ENCODE measurements at places on chromosomes 3 and 15.

DNA sequence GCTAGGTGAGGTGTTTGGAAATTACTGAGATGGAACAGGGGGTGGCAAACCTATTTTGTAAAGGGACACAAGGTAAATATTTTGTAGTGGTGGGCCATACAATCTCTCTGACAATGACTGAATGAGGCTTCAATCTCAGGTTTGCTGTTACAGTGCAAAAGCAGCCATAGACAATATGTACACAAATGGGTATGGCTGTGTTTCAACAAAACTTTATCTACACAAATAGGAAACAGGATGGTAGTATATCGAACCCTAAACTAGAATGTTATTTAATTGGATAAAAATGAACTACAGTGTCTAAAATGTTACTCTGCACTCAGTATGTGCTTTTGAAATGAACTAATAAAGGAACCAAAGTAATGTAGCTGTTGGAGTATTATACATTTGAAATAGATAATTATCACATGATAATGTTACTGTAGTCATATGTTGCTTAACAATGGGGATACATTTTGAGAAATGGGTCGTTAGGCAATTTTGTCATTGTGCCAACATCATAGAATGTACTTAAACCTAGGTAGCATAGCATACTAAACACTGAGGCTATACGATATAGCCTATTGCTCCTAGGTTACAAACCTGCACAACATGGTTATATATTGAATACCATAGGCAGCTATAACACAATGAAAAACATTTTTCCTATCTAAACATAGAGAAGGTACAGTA lies 495.2 kb upstream of the TBL1XR1 start:
- DNase-seq, result peak; percentile 16

DNA sequence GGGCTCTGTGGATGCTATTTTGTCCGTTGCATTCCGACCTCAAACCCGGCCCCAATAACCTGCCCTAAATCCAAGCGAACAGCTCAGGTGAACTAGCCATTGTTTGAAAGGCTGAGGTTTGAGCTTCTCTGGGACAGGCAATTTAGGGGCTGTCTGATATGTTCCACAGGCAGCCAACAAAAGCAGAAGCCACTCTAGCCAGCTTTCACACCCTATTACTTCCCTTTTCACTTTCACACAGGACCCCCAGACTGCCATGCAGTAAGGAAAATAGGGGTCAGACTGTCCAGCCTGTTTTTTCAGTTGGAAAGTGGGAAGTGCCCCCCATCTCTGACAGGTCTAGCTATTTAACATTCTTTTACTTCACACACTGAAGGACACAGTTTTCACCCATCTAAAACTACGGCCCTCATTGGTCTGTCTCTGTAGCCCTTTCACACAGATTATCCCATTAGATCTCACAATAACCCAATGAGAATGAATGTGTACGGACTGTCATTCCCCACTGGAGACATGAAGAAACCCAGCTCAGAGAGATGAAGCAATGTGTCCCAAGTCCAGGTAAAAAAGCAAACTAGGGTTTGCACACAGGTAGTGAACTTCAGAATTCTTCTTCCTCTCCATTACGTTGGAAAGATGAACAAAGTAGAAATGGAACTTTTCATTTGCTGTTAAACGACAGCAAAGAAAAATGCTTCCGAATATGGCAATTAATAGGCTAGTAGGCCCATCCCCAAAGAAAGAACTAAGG lies 1.9 kb downstream of the CCDC12 start:
- no peak for DNase-seq

- DNase-seq, result no peak
These were observed 1.1 kb downstream of the GORASP1 start for GRCh38 chr3:39106281-39106811.

- no peak for DNase-seq
These were observed 954.8 kb downstream of the GBE1 start for GRCh38 chr3:80806673-80807072.

DNA sequence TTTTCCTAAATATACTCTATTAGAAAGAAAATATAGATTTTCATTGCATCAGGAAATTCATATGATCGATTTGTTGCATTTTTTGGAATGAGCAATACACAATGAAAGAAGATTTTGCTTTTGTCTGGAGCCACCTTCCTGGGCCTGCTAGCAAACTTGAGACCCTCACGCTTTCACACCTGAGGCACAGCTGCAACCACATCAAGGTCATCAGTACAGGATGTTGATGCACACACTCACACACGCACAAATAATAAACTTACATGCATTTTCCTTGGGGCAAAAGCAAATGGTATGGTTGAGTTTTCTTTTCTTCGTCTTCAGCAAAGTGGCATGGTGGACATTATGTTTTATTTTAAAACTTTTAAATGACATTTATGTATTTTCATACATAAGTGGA lies 64.8 kb upstream of the SATB1 start:
- no peak for DNase-seq
